HFFc6 (cell line): ENCODE measurements at places on chromosomes 16 and 17. TPM values are rescaled to one million over a fixed set of nuclear protein-coding genes. Genes with fewer than 3 reads are reported as not detected.

DNA sequence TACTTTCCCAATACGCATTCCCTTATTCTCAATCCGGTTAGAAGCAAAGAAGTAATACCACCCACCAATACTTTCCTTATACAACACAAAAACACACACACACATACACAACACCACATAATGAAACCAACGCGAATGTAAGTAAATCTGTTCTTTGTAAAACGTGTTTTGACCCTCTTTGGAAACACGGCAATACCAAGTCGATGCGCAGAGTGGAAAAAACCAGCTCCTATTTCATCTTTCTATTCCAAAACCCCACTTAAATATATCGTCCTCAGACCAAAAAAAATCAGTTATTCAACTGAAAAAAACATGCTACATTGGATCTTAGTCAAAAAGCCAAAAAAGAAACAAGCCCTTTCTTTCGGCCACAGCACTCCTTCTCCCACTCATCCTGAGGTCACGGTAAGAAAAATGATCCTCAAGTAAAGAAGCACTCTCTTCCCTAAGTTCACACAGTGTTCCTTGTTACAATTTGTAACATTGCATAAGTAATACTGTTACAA is 31.0 kb upstream of the ARL4D start:
- DNase-seq = no peak

DNA sequence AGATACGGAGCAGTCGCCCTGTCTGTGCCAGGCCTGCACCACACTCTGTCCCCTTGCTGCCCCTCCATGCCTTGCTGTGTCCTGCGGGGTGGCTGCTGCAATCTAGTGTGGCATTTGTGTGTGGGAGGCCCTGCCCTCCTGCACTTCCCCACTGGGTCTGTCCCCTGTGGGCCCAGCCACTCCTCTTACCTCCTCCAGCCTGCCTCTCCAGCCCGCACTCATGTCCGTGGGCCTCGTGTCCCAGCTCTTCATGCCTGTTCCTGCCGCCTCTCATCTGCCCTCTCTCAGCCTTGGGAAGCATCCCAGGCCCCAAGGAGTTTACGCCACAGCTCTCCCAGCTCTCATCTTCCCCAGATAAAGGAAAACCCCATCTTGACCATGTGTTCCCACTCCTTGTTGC is 26.6 kb downstream of the CRAMP1 start:
- DNase-seq = no peak

DNA sequence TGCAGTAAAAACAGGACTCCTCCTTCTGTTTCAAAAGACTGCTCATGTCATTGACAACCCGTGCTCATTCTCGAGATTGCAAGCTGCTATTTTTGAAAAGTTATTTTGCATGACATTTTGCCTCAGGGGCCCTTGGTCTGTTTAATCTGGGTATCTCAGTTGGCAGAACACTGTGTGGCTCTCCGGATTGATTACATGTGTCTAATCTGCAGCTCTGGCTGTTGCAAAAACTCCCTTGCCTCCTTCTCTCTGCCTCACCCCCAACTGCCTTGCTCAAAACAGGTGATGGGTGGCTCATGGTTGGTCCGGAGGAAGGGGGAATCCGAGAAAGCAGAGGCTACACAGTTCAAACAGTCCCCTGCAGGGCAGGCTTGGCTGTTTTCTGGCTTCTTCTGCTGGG is 25.3 kb downstream of the GINS3 start:
- DNase-seq = no peak

DNA sequence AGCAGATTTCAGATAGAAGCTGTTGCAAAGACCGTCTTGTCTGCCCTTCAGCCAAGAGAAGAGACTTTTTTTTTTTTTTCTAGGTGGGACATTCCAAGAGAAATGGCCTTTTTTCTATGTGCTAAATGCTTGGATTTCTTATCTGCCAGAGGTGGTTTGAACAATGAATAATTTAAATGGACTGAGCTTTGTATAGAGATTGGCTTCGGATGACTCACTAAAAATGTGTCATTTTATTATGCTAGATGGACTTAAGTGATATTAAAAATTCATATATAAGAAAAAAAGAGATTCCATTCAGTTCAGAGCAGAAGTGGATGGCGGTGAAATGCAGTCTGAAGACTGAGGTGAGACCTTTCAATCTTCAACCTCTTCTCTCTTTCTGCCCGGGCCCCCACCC is 58.4 kb downstream of the MEAK7 start:
- no peak for DNase-seq

DNA sequence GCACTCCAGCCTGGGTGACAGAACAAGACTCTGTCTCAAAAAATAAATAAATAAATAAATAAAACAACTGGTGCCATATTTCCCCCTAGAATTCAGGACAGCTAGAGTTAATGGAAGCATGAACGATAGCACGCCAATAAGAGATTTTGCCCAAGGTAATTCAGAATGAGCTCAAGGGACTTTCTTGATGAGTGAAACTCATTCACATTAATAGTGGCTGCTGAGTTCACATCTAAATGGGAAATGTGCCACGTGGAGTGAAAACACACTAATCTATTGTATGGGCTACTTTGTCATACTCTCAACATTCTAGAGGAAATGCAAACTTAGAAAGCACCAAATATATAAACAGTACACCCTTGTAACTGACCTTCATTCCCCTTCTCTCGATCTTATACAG is 47.4 kb upstream of the PSMD7 start:
- no peak for DNase-seq

DNA sequence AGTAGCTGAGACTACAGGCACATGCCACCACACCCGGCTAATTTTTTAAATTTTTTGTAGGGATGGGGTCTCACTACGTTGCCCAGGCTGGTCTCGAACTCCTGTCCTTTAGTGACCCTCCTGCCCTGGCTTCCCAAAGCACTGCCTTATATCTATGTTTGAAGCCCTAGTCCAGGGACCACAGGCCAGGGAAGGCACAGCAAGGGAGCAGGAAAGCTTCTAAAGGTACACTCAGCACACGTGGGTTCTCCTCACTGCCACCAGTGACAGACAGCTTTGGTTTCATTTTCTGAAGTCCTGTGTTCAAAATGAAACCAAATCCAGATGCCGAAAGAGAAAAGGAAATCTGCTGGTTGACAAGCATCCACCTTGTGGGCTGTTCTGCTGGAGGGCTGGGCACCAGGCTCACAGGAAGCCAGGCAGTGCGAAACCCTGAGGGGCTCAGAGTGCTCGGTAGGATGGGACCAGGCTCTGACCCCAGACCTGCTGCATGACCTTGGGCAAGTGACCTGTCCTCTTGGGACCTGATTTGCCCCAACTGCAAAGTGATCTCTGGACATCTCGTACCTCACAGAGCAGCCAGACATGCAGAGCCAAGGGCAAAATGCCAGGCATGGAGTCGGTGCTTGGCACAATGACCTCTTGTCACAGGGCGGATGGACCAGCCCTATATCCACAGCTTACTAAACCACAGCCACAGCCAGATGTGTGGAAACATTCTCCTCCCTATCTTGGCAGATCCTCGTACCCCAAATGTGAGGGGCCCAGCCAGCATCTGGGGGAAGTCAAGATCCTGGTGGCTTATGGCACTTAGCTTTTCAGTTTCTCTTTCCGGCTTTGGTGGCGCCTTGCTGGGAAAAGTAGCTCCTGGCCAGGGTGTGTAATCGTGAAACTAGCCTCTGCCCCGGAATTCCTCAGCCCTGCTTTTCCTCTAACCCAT is 2.8 kb upstream of the SOCS1 start:
- DNase-seq = no peak

DNA sequence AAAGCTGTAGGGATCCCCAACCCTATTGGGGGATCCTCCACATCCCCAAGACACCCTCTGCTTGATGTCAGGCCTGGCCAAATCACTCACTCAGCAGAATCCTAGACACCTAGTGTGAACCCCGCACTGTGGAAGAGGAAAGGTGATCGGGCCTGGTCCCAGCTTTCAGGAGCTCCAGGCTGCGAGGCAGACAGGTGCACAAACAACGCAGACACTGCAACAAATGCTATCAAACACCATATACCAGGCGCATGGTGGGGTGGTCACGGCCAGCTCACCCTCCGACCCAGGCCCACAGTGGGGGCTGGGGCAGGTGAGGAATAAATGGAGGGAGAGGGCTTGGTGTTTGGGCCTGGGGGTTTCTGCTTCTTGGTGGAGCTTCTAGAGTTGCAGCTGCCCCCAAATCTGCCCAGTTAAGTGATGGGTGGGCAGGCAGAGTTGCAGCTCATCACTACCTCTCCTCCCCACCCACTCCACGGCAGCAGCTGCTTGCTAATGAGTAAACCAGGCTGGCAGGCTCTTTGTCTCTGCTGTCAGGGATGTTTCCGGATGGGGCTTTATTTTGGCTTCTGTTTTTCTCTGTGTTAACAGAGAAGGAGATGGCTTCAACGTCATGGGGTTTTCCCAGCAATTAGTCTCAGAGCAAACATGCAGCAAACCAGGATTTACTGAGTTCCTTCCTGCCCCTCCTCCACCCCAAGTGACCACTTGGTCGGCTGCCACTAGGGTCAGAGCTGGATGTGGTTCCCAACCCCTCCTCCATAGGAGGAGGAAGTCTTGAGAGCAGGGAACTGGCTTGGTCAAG is 46.6 kb downstream of the PECAM1 start:
- peak; percentile 47 for DNase-seq

CACNG1 gene
- total RNA-seq = not detected in 3 replicates

TUBB3 gene
- total RNA-seq = 164 to 212 TPM (median 176 TPM) in 3 replicates

DNA sequence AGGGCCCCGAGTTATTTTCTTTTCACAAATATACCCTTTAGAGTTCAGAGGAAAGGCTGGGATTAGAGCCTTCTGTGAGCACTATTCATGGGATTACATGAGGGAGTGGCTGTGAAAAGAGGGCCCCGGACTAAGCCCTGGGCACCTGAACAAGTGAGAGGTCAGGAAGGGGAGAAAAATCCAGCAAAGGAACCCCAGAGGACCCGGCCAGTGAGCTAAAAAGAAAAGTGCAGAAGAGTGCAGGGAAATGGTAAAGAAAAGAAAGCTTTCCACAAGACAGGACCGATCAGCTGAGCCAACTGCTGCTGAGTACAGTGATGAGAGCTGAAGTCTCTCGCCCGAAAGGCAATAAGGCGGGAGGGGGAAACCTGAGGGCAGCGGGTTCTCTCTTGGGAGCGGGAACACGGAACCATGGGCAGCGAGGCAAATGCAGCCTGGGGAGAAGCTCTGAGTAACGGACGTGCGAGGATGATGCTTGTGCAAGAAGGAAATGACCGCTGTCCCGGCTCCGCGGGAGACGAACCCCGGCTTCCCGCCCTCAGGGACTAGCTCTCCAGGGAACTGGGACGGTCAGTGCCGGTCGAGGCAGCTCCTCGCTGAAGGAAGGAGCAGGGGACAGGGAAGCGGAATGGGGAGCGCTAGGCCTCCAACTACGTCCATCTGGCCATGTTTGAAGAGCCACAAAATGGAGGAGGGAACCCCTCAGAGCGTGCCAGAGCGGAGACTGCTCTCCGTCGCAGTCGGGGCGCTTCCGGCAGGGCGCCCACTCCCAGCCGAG is 665 bp upstream of the ALDH3A2 start:
- peak; percentile 58 for DNase-seq

GRCh38 chr16:73891129-73891542 is 405.5 kb upstream of the PSMD7 start:
- no peak for DNase-seq

GRCh38 chr17:27577121-27577761 is 53.7 kb upstream of the LGALS9 start:
- DNase-seq = peak; percentile 41

DNA sequence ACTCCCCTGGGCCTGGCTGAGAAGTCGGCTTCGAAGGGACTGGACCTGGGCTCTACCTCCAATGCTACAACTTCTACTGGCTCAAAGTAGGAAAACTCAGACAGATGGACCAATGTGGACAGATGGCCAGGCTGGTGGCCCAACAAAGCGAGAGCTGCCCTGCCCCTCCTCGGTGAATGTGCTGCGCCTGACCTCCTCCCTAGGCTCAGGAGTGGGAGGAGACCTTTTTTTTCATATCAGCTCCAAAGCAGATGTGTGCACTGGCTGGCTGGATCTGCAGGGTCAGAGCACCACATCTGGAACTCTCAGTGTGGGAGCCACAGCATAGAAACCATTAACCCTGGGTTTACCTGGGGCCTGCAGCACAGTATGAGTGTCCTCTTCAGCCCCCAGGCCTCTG is 20.8 kb downstream of the ATP6V0D1 start:
- DNase-seq = no peak

DNAH9 gene
- not detected in 3 replicates for total RNA-seq

MLLT6 gene
- 26.1 and 30.3 TPM in 2 replicates for total RNA-seq

TVP23A gene
- not detected in 3 replicates for total RNA-seq

DNA sequence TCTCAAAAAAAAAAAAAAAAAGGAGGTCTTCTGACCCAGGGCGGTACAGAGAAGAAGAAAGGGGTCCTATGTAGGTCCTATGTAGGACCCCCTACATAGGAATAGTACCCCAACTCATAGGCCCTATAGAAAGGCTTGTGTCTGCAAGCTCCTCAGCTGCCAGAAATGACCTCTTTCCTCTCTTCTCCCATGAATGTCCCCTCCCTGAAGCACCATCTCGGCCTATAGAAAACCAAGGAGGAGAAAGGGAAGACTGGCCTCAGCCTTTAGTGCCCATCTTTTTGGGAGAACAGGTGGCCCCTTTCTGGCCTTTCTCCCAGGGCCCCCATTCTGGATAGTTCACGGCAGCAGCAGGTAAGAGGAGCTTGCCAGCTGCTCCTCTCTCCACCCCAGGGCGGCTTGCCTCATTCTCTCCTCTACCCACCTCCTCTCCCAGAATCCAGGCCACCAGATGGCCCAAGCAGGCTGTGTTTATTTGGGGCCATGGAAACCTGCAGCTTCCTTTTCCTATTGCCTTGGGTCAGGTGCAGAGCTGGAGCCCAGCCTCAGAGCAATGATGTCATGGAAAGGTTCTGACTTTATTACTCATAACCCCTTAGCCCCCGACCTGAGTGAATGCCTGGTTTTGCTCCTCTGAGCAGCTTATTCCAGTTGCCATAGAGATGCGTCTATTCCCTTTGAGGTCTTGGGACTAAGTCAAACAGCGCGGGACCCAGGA is 1.6 kb upstream of the MRPL58 start:
- DNase-seq = peak; percentile 63

GRCh38 chr16:4064950-4065352 is 51.3 kb downstream of the ADCY9 start:
- no peak for DNase-seq

DNA sequence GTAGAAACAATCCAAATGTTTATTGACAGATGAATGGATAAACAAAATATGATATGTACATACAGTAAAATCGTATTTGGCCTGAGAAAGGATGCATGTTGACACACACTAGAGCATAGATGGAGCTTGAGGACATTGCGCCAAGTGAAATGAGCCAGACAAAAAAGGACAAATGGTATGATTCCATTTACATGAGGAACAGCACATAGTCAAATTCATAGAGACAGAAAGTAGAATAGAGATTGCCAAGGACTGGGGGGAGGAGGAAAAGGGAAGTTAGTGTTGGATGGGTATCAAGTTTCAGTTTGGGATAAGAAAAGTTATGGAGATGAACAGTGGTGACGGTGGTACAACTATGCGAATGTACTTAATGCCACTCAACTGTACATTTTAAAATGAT is 47.9 kb downstream of the COPRS start:
- no peak for DNase-seq

GRCh38 chr17:75808905-75809621 is 24.5 kb downstream of the UNK start:
- no peak for DNase-seq
